ENCODE measurements at places on chromosomes 3 and 15. TPM values are rescaled to one million over a fixed set of nuclear protein-coding genes. Genes with fewer than 3 reads are reported as not detected.
A peak's percentile ranks its signal among the peaks of the same experiment; 100 is the strongest.

Gene SYNPR
- total RNA-seq = not detected

Gene RUVBL1
- 112 TPM for total RNA-seq

Gene GTF2E1
- 24.7 TPM for total RNA-seq

Gene EFL1
- total RNA-seq = 26.6 TPM

GRCh38 chr3:122635789-122636188, 44.9 kb upstream of the PARP14 start:
- DNase-seq = no peak

GRCh38 chr3:143242691-143243090, 123.1 kb downstream of the CHST2 start:
- no peak for DNase-seq

- no peak for DNase-seq
Observed at GRCh38 chr3:8730656-8731055, 2.9 kb upstream of the CAV3 start.

- DNase-seq = no peak
Observed at GRCh38 chr3:153626158-153626557, 464.1 kb downstream of the RAP2B start.

DNA sequence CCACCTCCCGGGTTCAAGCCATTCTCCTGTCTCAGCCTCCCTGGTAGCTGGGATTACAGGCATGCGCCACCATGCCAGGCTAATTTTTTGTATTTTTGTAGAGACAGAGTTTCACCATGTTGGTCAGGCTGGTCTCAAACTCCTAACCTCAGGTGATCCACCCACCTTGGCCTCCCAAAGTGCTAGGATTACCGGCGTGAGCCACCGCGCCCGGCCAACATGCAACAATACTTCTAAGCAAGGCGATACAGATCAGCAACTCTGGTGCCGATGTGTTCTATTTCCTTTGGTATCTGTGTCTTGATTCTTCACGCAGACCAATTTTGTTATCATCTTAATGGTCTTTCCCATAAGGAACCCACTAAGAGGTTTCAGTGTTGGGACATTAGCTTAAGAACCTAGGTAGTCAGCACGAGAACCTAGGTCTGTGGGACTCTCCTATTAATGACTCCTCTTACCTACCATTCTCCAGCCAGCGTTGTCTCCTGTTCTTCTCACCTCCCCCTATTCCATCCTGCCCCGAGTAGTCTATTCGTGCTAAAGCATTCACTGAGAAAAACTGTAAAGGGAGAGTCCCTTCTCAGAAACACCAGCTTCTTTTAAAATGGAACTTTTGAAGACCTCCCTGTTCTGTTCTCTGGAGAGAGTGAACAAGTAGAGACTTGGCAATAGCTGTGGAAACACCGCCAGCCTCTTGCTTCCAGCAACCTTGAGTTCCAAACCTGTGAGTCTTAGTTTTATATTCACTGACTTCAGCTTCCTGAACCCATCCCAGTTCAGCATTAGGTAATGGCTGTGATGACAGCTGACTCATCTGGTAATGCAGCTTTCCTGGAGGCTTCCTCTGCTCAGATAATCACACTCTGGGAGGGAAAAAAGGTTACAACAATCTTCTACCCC, 61.2 kb downstream of the TSC22D2 start:
- DNase-seq = no peak

GRCh38 chr3:56135941-56136340, 332.3 kb downstream of the ERC2 start:
- DNase-seq = no peak

GRCh38 chr15:47376190-47376589, 341.1 kb upstream of the SEMA6D start:
- DNase-seq = no peak

DNA sequence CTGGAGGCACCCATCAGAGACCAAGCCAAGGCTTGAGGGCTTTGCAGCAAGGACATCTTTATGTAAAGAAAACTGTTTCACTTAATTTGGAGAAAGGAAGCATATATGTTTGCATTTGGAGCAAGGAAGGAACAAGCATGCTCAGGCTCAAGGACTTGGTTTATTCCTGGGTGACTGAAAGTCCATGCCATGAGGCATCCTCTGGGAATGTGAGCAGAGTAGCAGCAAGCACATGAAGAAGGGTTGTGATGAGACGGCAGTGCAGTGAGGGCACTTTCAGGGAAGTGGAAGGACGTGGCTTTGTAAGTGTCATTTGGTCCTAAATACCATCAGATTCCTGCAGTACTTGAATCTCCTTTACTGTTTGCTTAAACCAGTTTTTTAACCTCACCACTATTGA, 26.8 kb downstream of the POLG start:
- no peak for DNase-seq

- peak; percentile 16 for DNase-seq
Observed at GRCh38 chr15:66702787-66703539, 927 bp downstream of the SMAD6 start.

- DNase-seq = no peak
Observed at GRCh38 chr3:58066842-58067241, 58.6 kb downstream of the FLNB start.

DNA sequence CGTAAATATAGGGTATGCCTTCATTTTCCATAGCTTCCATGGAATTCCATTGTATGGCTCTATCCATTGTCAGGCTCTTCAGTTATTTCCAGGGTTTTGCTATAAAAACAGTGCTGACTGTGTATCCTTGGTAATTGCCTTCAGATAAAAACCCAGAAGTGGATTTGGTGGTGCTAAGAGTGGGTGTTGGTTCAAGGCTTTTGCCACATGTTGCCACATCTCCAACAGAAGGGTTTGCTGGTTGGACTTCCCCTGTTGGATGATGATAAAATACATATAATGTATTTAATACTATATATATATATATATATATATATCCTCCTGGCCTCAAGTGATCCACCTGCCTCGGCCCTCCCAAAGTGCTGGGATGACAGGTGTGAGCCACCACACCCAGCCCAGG, 97.8 kb downstream of the FLNB start:
- no peak for DNase-seq

- no peak for DNase-seq
Observed at GRCh38 chr15:86557018-86557550, 477.4 kb downstream of the AGBL1 start.
